ENCODE measurements at places on chromosomes 4 and X.

- DNase-seq: peak; percentile 48
Observed at GRCh38 chrX:149286940-149287349, 218.2 kb downstream of the IDS start.

GRCh38 chrX:83535417-83536196 lies 27.5 kb downstream of the POU3F4 start:
- DNase-seq: no peak

DNA sequence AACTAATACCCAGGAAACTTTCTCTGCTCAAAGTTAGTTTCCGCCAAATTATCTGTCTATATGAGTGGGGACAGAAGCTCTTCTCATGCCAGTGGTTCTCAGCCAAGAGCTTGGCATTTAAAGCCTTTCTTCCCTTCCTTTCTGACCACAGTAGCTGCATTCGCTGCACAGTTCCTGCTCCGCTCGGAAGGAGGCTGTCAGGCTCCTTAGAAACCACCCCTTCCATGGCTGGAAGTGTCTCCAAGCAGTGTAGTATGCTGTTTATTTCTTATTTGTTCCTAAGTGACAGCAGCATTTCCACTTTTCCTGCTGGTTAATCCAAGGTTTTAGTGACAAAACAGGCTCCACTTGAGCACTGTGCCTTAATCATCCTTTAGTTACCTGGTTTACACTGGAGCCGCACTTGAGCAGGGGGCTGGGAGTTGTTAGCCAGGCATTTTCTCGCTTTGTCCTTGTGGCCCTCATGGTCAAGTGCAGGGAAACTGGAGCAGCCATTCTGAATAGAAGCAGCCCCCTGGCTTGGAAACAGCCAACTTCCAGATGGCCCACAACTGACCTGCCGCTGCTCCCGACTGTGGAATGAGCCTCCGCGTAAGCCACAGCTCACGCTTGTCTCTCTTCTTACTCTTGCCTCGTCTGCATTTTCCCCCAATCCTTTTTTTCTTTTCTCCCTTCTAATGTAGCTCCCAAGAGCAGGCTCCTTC lies 739.4 kb upstream of the TENM3 start:
- no peak for DNase-seq

GRCh38 chr4:157423526-157424020 lies 203.0 kb downstream of the GRIA2 start:
- DNase-seq: no peak

DNA sequence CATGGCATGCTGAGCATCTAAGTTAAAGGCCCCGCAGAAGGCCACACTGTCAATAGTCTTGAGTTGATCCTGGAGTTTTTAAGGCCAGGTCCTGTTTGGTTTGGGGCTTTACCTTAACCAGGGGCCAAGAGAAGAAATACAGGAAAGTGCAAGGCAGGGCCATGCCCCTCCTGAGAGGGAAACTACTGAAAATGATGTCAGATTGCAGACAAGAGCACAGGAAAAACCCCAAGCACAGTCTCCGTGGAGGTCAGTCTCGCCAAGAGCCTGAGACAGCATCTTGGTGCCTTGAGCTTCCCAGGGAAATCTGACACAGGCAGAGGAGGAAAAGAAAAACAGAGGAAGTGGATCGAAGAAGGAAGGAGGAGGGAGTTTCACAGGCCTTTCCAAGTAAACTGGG lies 32.2 kb upstream of the GATB start:
- no peak for DNase-seq

DNA sequence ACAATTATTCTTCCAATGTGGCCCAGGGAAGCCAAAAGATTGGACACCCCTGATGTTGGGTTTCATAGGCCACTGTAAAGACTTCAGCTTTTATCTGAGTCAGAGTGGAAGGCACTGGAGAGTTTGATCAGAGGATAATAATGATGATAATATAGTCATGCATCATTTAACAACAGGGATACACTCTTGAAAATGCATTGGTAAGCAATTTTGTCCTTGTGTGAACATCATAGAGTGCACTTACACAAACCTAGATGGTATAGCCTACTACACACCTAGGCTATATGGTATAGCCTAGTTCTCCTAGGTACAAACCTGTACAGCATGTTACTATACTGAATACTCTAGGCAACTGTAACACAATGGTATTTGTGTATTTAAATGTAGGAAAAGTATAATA lies 70.5 kb downstream of the COQ2 start:
- no peak for DNase-seq

- DNase-seq: no peak
Observed at GRCh38 chrX:120759685-120760084, 116.0 kb downstream of the CT47B1 start.

DNA sequence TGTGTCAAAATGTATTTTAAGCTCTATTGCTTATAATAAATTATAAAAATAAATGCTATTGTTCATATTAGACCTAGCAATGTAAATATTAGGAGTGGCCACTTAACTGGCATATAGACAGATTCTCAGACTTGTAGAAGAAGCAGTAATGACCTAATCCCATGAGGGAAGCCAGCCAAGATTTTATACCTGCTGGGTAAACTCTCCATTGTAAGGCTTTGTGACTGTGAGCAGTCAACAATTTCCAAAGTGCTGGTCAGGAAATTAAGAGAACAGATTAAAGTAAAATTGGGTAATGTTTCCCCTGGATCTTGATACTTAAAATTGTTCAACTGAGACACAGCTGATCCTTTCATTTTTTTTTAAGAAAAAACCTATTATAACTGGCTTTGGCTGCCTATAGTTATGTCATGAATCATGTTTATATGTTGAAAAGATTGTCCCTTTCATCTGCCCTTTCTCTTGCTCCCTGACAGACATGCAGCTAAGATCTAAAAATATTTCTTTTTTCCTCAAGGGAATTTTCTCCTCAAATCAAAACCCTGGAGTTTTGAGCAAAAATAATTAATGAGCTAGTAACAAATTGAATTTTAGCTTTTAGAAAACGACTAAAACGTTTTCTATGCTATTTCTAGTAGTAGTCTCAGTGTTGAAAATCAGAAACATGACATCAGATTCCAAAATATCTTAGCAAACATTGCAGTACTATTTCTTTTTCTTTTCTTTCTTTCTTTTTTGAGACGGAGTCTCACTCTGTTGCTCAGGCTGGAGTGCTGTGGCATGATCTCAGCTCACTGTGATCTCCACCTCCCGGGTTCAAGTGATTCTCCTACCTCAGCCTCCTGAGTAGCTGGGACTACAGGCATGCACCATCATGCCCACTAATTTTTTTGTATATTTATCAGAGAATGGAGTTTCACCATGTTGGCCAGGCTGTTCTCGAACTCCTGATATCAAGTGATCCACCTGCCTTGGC lies 77.9 kb downstream of the ADGRL3 start:
- DNase-seq: no peak

GRCh38 chrX:115183980-115184379 lies 5.2 kb upstream of the RBMXL3 start:
- DNase-seq: no peak

DNA sequence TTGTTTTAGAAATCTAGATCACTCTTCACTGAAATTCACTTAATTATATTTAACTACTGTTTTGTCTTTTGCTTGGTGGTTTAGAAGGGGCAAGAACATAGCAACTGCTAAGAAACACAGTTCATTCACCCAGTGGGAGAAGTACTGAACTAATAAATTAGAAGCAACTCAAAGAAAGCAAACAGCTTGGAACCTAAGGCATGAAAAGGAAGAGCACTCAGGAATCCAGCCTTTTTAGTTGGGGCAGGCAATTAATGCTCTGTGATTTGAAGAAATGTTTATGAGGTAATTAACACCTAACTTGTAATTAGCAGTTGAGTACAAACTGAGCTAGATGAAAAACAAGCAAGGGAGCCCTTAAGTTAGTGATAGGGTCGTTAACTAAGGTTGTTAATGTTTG lies 22.8 kb downstream of the SEPTIN11 start:
- DNase-seq: no peak

DNA sequence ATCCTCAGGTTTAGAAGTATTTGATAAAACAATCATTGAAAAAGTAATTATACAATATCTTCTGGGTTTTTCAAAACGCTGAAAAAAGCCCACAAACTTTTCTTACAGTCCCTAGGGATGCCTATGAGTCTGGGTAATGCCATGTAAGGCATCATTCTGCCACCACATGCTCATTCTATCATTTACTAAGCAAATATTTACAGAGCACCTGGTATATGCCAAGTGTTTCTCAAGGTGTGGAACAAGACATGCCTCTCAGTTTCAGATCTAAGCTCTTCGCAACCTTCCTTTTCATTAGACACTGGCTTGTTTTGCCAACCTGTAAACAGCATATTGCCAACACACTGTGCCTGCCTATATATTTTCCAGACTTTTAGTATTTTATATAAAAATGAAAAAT lies 17.7 kb downstream of the MID1 start:
- DNase-seq: no peak

GRCh38 chr4:178102139-178102538 lies 659.9 kb upstream of the AGA start:
- no peak for DNase-seq

GRCh38 chrX:6307156-6307555 lies 78.5 kb upstream of the NLGN4X start:
- no peak for DNase-seq

GRCh38 chr4:40515398-40516293 lies 114.0 kb downstream of the RBM47 start:
- peak; percentile 80 for DNase-seq

DNA sequence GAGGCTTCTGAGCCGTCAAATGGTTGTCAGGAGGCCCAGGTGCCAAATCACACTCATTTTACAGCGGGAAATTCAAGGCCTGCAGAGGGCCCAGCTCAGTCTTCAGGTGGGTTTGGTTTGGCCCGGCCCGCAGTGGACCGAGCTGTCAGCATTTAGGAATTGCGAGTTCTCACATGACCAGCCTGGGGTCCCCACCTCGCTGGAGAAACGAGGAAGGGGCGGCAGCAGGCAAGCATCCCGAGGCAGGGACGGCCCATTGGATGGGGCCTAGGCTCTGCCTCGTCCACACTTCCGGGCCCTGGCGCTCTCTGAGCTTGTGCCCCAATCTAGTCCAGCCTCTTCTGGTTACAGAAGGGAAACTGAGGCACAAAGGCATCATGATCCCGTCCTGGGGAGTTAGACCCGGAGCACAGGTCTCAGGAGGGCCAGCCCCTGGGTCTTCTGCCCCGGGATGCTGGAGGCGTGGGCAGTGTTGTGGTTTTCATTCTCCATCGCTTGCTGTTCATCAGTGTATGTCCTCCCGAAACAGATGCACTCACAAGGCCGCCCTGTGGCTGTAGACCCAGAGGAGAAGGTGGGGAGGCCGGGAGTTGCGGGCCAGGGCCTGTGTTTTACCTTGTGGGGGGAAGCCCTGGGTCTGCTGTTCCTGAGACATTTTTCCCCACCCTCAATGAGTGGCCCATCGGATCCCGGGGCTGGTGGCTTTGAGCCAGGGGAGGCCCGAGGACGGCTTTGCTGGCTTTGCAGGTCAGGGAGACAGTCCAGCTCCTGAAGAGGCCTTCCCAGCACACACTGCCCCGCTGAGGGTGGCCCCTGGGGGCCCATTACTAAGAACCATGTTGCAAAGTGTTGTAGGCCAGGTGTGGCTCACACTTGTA lies 8.9 kb downstream of the PSAPL1 start:
- no peak for DNase-seq

DNA sequence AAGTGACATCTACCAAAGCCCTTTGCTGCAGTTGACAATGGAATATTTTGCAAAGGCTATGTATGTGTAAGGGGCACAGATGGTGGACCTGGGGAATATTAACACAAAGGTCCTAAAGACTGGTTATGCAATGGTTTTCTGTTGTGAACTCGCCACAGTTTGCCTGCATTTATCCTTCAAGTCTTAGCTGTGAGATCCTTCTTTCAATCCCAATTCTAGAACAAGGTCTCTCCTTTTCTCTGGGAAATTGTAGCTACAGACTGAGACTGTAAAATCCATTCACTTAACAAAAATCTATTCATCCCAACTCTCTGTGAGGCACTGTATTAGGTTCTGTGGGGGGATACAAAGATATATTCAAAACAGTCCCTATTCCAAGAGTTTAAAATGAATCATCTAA lies 250.4 kb downstream of the GPM6A start:
- DNase-seq: no peak

GRCh38 chr4:53937327-53937726 lies 127.1 kb downstream of the CHIC2 start:
- no peak for DNase-seq

DNA sequence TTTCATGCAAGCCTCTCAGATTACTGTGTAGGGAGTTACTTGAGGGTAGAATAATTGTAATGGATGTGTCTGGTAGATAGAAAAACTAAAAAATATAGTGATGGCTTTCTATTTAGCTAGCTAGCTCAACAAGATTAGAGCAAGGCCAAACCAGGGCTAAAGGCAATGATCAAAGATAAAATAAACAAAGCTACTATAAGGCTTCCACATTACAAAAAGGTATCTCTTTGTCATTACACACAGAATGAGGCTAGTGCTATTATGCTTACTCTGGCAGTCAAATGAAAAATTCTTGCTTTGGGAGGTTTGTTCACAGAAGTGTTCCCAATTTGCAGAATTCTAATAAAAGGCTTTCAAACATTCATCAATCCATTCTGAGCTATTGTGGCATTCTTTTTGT lies 121.6 kb upstream of the HTR2C start:
- no peak for DNase-seq

DNA sequence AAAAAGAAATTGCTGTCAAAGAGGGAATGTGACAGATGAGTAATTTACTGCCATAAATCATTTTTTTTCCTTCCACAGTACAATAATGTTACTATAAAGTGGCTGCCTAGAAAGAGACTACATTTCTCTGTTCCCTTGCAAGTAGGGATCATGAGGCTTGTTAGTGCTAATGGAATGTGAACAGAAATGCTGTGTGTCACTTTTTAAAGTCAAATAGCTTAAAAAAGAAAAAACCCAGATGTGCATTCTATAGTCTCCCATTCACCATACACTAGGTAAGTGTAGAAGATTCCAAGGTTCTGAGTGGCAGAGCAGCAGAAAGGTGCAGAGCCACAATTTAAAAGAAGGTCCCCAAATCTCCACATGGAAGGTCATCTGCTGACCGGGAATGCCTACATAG lies 328.4 kb downstream of the CAMK2D start:
- no peak for DNase-seq

GRCh38 chrX:111555406-111555958 lies 44.0 kb downstream of the SERTM2 start:
- DNase-seq: no peak

DNA sequence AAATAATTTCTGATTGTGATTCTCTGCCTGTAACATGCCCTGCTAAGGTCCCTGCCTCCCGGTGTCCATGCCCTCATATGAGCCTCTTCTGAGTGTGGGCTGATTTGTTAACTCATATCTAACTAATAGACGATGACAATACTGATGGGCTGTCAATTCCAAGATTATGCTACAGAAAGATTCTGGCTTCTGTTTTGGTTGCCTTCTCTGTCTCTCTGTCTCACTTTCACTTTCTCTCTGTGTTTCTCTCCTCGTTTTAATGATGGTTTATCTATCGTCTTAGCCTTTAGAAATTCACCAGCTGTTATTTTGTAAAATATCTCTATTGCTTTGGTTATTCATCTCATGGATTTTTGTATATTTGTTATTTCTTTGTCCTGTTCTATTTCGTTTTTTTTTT lies 312.5 kb upstream of the ANXA10 start:
- no peak for DNase-seq
